Activated T-helper 17 cell treated with anti-CD3 and anti-CD28 coated beads, Interleukin-2, amount 50 U/mL, for 72 hours (primary cell): ENCODE measurements at places on chromosomes 1 and 21. TPM values are rescaled to one million over a fixed set of nuclear protein-coding genes. Genes with fewer than 3 reads are reported as not detected.

The CELA2A gene
- not detected for total RNA-seq

The CYP4A22 gene
- total RNA-seq = not detected

The NOS1AP gene
- not detected for total RNA-seq

The ADORA3 gene
- total RNA-seq = not detected

The TRIM46 gene
- total RNA-seq = 16.6 TPM

The KRTAP11-1 gene
- not detected for total RNA-seq

The ZBTB8OS gene
- total RNA-seq = 68.0 TPM

The RGS13 gene
- 0.19 TPM for total RNA-seq

The BTBD19 gene
- total RNA-seq = 15.9 TPM

The SAMD13 gene
- not detected for total RNA-seq

DNA sequence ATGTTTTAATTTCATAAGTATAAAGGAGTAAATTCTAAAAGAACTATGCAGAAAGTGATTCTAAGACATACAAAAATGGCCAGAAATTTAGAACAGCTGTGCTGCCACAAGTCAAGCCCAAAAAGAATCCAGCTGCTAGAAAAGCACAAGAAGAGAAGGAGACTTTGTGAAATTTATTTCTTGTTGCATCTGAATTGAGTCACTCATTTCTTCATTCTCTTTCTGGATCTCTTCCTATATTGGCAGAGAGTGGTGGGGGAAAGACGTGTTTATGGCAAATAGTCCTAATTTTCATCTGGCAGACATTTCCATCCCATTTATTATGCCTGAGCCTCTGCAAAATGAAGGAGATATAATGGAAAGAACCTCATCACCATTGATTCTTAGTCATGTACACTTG, 139.6 kb upstream of the CTTNBP2NL start:
- ATAC-seq = no peak

DNA sequence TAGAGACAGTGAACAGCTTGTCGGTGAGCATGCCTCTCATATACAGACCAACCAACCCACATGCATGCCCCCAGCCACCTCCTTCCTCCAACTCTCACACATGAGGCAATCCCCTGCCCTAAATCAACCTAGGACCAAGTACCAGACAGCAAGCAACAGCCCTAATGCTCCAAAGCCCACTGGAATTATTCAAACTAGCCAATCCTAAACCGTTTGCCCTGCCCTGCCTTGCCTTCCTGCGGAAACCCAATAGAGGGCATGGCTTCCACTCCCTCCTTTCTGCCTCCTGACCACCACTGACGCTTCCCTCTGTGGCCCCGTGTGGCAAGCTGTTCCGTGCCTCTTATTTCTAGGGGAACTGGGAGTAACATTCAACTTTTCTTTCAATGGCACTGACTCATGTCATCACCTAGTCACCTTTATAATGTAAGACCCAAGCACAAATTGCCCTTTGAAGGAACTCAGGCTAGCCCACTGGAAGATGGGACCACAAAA, 129.3 kb upstream of the GJB5 start:
- no peak for ATAC-seq

DNA sequence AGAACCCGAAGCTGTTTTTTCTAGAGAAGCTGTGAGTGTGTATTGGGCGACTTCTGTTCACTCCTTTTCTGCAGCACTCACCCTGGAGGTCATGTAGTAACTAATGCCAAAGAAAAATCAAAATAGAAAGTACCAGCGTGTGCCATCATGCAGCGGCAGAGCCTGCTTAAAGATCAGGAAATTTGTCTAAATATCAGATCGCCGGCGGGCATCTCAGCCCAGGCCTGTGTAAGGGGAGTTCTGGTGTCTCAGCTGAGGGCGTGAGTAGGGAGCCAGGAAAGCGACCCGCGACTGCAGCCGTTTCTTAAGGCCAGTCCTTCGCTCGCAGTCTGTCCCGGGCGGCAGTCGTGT, 768 bp downstream of the EDARADD start:
- peak; percentile 13 for ATAC-seq

- ATAC-seq = no peak
Observed at GRCh38 chr1:172642970-172643369, 15.9 kb upstream of the FASLG start.

GRCh38 chr1:78617615-78618026, 2.6 kb upstream of the IFI44L start:
- ATAC-seq = peak; percentile 65

DNA sequence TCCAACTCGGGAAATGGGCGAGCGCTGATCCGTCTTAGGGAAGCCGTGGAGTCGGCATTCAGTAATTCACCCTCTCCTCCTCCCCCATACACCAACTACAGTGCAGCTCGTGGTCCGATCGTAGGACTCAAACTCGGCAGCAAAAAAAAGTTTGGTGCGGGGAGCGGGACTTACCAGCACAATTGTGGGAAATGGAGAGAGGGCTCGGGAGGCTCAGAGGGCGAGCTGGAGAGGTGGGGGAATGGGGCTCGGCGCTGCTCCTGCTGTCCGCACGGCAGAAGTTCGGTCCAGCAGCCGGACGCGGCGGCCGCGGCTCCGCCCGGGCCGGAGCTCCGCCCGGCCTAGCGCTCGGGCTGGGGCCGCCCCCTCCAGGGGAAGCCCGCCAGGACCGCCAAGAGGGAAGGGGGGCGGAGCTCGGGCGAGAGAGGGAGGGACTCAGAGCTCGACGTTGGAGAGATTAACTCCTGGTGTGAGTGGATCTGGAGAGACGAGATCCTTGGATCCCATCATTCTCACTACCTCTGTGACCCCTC, 676 bp upstream of the PIAS3 start:
- ATAC-seq = peak; percentile 85

- no peak for ATAC-seq
Observed at GRCh38 chr1:30610917-30611316, 112.5 kb downstream of the MATN1 start.

DNA sequence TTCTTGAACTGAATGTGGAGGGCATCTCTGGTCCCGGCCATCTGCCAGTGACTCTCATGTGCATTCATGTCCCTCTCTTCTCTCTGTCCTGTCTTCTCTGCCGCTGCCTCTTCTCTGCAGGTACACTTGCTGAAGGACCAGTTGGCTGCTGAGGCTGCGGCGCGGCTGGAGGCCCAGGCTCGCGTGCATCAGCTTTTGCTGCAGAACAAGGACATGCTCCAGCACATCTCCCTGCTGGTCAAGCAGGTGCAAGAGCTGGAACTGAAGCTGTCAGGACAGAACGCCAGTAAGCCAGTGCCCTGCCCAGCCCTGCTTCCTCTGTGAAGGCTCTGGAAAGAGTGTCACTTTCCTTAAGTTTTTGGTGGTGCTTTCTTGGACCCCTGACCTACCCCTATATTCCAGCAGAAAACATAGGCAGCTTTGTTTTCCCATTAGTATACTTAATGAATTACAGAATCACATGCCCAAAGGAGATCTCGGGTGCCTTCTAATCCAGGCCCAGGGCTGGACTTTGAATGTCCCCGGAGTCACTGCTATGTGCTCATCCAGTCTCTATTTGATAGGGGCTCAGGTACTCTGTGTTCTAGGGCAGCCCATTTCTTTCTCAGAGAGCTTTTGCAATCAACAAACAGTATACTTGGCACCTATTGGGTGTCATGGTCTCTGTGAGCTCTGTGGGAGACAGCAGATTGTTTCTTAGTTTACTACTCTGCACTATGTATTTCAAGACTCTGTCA, 11.2 kb downstream of the SPATA46 start:
- ATAC-seq = no peak

DNA sequence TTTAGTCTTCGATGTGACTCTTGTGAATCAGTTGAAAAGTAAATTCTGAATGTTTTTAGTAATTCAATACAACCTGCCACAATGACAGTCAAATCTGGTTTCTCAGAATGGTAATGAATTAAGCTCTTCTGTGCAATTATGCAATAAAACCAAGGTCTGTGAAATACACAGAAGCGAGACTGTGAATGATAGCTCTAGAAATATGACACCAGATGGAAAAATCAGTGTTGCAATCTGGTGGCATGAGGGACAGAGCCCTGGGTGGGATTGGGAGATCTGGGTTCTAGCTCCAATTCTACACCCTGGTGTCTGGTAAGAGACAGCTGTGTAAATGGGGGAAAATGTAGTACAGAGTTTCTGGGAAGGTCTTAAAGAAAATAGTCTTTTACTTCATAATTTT, 586.4 kb upstream of the ZRANB2 start:
- ATAC-seq = no peak

- ATAC-seq = no peak
Observed at GRCh38 chr1:202085682-202086373, 36.9 kb upstream of the GPR37L1 start.

DNA sequence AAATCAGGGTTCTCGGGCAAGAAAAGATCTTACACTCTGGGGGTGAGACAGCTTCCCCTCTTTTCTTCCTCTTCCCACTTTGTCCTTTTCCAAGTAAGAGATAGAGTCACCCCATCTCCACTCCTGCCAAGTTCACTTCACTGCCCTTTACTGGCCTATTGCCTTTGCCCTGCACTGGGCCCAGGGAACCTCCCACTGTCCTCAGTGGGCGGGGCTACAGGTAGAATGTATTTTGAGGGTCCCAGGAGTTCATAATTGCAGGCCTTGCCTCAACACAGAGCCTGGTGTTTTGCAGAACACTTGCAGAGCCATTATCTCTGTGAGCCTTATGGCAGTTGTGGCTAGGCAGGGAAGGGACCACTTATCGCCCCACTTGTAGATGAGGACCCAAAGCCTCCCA, 3.3 kb downstream of the AMPD2 start:
- ATAC-seq = no peak

- ATAC-seq = no peak
Observed at GRCh38 chr21:32018381-32018780, 145.6 kb downstream of the HUNK start.

DNA sequence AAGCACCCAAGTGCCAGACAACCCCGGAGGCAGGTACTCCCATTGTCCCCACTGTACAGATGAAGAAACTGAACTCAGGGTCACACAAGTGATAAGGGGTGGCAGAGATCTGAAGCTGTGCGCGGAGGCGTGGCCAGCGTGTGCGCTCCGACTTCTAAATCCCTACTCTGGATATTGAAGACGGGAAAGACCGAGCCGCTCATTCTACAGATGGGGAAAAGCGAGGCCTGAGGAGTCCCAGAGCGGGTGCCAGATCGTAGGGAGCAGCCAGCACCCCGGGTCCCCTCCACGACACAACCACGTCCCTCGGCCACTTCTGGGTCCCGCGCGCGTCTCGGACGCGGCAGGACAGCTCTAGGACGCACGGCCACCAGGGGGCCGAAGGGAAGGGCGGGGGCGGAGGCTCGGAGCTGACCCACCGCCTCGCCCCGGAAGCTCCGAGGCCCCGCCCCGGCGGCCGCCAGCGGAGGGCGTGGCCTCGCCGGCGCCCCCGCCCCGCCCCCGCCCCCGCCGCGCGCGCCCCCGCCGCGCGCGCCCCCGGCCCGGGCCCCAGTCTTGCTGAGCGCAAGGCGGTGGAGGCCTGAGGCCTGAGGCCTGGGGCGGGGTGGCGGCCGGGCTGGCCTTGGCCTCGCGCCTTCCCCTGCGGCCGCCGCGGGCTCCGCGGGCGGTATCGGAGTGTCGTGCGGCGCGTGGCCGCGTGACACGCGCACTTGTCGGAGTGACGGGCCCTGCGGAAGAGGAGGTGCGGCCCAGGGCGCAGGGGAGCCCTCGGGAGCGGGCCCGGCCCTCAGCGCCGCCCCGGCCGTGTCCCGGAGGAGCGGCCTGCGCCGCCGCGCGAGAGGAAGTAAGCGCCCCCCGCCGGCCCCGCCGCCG, at the start of gene H6PD:
TSS of gene H6PD (plus strand) at position 552 of the 873 bp plus-strand sequence. CDS start 10,161 bp downstream, outside the sequence.
- peak; percentile 75 for ATAC-seq

DNA sequence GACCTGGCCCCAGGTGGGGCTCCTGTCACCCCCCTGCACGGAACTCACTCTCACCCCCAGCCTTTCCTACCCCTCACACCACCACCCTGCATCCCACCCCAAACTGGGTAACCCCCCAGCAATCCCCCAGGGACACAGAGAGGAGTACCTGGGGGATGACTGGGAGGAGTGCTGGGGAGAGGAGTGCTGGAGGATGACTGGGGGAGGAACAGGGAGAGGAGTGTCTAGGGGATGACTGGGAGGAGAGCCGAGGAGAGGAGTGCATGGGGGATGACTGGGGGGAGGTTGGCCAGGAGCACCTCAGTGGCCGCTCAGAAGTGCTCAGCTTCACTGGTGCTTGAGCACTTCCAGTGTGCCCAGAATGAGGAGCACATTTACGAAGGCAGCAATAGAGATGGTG, 59.1 kb downstream of the SIK1 start:
- no peak for ATAC-seq

- no peak for ATAC-seq
Observed at GRCh38 chr1:22729912-22730311, 19.3 kb downstream of the EPHB2 start.

GRCh38 chr1:221604948-221605347, 136.9 kb downstream of the DUSP10 start:
- no peak for ATAC-seq

- ATAC-seq = no peak
Observed at GRCh38 chr1:57857809-57858208, 433.9 kb upstream of the DAB1 start.

DNA sequence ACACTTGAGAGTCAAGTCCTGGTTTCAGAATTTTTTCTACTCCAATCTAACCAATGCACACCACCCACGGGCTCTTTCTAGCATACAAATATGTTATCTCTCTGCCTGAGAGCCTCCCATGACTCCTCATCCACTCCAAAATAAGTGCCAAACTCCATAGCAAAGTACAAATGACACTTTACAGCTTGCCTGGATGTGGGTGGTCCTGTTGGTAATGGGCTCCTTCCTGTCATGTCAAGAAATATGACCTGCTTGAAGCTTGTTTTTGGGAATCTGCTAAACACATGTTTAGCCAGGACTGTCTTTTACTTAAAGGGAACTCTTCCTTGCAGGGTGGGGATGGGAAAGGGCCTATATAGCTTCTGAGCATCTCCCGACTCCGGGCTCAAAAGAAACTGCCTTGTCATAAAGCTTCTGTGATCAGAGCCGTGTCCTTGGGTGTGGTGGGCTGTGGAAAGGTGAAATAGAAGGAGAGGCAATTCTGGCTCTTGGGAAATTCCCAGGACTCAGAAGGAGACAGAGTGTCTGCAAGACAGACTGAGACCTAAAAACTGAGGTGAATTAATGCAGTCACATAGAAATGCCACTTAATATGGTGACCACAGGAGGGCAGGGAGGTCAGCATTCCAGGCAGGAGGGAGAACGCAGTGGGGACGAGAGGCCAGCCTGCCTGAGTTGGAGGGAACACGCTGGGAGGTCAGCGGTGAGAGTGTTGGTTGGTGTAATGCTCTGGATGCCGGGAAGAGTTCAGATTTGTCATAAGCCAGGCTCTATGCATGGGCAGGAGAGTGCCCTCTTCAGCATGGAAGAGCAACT, 6.1 kb upstream of the IGFN1 start:
- peak; percentile 50 for ATAC-seq

DNA sequence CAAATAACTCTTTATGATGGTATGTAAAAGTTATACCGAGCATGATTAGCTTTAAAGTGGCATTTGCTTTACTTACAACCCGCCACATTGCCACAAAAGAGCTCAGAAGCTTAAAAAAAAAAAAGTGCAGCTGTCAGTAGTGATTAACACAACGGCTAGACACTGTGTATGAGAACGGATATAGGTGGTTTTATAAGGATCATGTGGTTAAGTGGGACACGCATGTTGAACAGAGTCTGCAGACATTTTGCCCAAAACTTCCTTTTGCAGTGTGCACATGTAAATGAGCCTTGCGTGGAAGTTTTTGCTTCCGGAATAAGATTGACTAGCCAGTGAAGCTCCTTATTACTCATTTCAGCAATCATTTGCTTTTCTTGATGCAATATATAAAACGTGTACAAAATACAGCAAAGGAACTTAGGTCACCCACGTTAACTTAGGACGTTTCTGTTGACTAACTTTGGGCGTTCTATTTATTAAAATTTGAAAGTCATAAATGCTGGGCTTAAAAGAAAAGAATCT, 58.7 kb upstream of the RGS1 start:
- ATAC-seq = peak; percentile 97
